ENCODE measurements at places on chromosomes 7 and 10. TPM values are rescaled to one million over a fixed set of nuclear protein-coding genes. Genes with fewer than 3 reads are reported as not detected.

AKR1E2 gene
- total RNA-seq = 15.5 TPM

DNA sequence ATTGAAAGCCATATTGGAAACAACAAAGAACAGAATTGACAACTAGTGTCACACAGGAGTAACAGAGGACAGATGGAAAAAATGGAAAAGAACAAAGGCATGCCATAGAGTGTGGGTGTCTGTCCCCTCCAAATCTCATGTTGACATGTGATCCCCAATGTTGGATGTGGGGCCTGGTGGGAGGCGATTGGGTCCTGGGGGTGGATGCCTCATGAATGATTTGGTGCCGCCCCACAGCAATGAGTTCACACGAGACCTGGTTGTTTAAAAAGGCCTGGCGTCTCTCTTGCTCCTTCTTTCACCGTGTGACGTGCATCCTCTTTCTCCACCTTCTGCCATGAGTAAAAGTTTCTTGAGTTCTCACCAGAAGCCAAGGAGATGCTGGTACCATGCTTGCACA is 87.4 kb upstream of the GPR26 start:
- no peak for DNase-seq

DNA sequence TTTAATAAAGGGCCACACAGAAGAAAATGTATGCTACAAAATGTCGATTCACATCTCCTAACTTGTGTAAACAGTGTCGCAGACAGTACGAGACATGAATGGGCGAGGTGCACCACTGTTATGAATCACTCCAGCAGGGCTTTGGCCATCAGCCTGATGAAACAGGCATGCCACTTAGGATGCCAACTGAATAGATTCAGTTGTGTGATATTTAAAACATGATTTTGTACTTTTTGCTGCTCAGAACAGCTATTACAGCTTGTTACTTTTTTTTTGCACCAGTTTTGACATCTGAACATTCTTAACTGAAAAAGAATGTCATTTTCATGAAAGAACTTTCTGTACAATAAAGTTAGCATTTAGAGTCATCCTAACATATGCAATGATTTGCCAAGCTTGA is 138.1 kb downstream of the VTI1A start:
- DNase-seq = no peak

DNA sequence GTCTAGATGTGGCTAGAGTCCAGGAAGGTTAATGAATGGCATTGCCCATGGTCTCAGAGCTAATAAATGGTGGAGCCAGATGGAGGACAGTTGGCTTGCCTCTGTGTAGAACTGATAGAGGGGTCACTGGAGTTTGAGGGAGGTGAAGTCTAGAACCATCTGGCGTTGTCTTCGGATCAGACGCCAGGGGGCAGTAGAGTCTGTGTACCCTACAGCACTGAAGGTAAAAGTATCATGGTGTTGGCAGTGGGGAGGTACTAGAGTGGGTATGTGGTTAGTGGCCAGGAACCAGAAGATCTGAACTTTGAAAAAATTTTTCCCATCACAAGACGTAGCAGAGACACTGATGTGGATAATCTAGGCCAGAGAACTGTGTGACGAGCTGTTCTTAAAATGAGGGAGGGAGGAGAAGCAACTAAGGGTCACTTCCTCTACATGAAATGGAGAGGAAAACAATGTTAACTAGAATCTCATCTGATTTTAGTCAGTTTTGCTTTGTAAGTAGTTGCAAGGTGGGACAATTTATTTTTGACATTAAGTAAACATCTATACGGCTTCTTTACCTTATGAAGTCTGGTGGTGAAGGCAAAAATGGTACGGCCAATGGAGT is 227.9 kb upstream of the PRSS58 start:
- DNase-seq = no peak

GRCh38 chr7:72441791-72442190 is 29.7 kb upstream of the CALN1 start:
- DNase-seq = no peak

- no peak for DNase-seq
Measured at GRCh38 chr7:68744036-68744435, 854.2 kb upstream of the AUTS2 start.

EMX2 gene
- total RNA-seq = 7.8 TPM

NPFFR1 gene
- total RNA-seq = not detected

DNA sequence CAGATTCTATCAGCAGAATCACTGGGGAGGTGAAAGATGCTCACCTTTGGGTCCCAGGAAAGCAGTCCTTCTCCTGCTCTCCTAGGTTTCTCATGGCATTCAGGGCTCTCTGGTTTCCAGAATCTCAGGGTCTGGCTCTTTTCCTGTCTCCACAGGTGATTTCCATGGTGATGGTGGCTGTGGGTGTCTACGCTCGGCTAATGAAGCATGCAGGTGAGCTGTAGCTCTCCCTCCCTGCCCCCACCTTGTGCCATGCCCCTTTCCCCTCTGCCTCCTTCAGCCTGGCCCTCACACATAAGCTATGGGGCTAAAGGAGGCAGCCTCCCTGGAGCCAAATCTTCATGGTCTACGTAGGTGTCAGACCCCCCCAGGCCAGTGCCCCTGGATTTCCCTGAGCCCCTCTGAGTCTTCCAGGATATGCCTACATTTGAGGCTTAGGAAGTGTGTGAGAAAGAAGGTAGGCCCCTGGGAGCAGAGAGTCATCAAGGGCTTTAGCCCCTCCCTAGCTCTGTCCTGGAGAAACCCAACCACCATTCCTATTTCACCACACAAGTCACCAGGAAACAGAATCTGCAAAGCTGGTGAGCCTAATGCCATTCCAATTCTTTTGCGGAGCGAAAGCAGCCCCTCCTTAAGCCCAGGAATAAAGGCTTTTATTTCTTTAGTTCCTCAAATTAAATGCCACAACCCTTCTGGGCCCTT is 17.2 kb downstream of the TSPAN33 start:
- DNase-seq = no peak

- no peak for DNase-seq
Measured at GRCh38 chr7:48245751-48246472, 74.7 kb downstream of the ABCA13 start.

DNA sequence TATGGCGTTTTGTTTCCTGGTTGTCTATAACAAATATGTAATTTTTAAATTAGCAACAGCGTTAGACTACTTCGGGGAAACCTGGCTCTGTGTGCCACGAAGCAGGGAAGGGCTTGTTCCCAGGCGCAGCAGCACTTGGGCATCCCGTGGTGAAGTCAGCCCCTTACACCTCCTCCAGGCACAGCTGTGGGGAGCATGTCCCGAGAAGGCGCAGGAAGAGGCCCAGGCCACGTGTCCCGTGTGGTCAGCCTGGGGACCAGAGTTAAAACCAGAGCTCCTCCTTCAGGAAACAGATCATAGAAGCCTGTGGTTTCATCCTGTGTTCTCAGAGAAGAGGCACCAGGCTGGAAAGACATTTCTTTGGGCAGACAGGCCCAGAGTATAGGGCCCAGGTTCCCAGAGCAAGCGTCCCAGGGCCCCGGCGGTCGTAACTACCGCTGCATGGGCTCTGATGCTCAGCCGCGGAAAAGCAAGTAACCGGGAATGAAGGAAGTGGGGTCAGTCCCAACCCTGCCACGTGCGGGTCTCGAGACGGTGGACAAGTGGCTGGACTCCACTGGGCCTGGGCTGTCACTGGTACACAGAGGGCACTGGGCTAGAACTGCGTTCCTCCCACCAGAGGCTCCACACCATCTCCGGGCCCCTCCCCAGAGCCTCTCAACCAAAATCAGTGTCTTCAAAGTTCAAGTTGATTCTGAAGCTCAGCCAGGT is 7.1 kb downstream of the NUDT1 start:
- DNase-seq = no peak

DNA sequence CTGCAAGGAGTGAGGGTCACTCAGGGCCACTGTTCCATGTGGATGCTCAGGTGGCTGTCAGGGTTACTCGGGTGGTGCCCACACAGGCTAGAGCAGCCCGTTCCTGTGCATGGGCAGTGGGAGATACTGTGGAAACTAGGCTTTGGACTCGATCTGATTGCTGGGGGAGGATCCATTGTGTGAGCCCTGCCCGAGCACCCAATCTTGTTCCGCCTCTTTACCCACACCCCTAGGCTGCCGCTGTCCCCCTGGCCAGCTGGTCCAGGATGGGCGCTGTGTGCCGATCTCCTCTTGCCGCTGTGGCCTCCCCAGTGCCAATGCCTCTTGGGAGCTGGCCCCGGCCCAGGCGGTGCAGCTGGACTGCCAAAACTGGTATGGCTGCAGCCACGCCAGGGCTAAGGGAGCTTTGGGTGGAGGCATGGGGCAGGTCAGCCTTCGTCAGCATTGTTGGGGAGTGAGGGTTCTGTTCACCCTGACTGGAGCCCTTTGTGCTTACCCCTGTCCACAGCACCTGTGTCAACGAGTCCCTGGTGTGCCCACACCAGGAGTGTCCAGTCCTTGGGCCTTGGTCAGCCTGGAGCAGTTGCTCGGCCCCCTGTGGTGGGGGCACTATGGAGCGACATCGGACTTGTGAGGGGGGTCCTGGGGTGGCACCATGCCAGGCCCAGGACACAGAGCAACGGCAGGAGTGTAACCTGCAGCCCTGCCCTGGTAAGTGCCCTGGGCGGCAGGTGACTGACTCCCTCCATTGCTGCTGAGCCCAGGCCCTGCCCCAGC is 12.4 kb upstream of the ZNF862 start:
- DNase-seq = peak; percentile 39

GIMAP4 gene
- 29.8 TPM for total RNA-seq

TCF7L2 gene
- total RNA-seq = 33.1 TPM
